ENCODE measurements at places on chromosomes 6 and 20.

- DNase-seq = no peak
These were observed 505.3 kb downstream of the MMUT start for GRCh38 chr6:48957781-48958180.

DNA sequence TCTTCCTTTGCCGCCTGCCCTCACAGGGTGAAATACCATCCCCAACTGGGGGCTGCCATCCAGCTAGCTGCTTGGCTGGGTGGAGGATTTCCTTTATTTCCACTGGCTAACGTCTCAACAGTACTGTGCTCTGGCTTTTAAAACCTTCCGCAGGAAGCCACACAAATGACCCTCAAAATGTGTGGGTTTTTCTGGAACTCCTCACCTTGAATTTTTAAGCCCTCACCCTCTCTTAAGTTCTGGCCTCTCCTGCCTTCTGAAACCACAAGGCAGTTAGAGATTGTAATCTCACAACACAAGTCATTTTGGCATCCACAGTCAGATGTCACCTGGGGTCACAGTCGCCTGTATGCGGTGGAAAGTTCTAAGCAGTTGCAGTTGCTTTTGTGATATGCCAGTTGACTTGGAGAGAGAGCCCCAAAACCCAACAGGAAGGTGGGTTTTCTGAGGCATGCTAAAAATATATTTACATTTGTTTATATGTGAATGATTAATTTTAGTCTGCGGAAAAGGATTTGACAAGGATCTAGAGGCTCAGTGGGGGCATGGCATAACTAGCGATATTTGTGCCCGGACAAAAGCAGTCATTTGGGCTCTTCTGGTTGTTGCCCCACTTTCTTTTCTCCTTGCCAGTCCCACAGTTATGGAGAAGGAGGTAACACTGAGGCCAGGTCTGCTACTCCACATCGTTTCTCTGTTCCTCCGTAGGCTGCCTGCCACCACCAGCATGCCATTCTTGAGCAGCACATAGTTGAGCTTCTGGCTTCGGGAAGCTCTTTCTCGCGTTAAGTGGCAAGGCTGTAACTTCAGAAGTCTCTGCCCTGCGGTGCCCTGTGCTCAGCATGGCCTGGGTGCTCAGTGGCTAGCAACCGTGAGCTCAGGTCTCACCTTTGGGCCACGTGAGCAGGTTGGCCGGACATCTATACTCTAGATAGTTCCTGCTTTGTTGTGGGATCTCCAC, 335.3 kb downstream of the CD83 start:
- peak; percentile 38 for DNase-seq

DNA sequence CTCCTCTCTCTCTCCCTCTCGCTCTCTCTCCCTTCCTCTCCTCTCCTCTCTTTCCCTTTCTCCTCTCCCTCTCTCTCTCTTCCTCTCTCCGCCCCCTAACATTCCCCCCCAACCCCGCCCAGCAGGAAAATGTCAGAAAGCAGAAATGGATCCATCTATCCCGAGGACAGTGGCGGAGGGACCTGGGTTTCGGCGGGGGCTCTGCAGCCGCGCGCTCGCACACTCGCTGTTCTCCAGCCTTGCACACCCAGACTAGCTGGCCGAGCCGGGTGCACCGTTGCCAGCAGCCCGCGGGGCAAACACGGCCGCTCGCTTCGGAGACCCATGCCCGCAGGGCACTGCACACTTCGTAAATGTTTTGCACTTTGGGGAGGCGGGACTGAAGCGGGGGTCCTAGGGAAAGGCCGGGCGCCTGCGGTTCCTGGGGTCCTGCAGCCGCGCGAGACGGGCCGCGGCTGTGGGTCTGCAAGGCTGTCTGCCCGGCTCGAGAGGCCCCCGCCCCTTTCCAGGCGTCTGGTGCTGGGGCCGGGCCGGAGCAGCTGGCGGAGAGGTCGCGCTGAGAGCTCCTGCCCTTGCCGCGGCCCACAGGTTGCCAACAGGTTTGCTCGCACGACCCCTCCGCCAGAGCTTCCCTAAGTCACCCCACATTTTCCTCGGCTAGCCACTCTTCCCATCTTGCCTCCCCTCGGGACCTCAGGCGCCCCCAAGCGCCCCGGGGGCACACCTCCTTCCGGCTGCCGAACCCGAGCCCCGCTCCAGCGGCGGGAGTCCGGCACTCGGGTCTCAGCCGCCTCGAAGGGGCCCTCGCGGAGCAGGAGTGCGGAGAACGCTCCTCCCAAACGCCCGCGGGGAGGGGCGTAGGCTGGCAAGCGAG, 818 bp upstream of the MDGA1 start:
- peak; percentile 72 for DNase-seq

GRCh38 chr6:125940247-125941041, 16.1 kb upstream of the HINT3 start:
- DNase-seq = no peak

GRCh38 chr6:79038061-79038460, 40.0 kb downstream of the PHIP start:
- DNase-seq = no peak

DNA sequence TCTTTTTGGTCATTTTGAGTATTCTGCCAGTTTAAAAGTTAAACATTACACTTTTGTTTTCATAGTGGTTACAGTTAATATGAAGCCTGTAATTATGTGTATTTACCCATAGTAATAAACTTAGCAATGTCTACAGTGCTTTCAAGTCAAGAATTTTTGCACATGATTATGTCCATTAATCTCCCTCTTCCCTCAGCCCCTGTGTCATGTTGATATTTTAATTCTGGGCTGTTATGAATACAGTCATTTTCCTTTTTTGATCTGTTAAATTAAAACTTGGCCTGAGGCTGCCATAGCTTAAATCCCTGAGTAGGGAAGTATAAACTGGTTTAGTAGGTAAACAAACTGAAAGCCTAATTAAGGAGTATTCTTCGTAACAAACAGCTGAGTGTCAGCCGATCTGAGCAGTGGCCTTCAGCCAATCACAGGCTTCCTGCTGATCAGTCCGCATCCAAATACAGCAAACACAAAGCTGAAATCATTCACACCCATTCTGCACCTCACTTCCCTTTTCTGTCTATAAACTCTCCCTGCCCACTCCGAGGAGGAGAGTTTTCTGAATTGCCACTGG, 9.5 kb upstream of the SFT2D1 start:
- DNase-seq = no peak

GRCh38 chr6:20632696-20633095, 98.4 kb downstream of the CDKAL1 start:
- no peak for DNase-seq

DNA sequence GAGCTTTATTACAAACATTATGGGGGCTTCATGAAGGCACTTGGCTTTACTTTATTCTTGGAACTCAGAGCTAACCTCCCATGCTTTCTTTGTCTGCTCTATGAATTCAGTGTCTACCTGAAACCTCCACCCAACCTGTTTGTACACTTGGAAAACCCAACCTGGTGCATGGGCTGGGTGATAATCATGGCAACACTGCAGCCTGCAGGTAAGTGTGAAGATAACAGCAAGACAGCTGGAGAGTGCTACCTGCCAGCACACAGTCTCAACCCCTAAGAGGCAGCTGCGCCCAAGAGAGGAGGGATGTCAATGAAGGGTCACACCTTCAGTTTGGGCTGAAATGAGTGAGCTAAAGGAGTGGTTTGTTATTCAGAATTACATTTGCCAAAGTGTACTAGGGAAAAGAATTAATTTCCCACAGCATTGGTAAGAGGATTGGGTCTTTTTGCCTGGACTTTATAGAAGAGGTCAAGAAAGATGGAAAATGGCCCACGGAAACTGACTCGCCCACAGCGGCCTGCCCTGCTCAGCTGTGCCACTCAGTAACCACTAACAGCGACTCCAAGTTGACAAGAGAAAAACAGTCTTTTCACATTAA, 24.4 kb downstream of the FOXQ1 start:
- no peak for DNase-seq
